ENCODE measurements at places on chromosomes 7 and 10. TPM values are rescaled to one million over a fixed set of nuclear protein-coding genes. Genes with fewer than 3 reads are reported as not detected.

The FRMD4A gene
- 8.6 TPM for total RNA-seq

- no peaks in the 10 kb centered on the region for H3K4me1 ChIP-seq
- H3K27me3 ChIP-seq: no peaks in the 10 kb centered on the region
- no peak overlapping the region for H3K4me3 ChIP-seq
- DNase-seq: no peak
Observed at GRCh38 chr7:33250421-33250871, 121.1 kb downstream of the BBS9 start.

The IFIT1B gene
- not detected for total RNA-seq

GRCh38 chr10:74282151-74282847 lies 131.3 kb downstream of the ADK start:
- no peaks in the 10 kb centered on the region for H3K36me3 ChIP-seq
- no peak overlapping the region for H3K4me3 ChIP-seq
- no peak for DNase-seq

The DNMBP gene
- total RNA-seq: 53.5 TPM

GRCh38 chr10:17426263-17426750 lies 28.1 kb downstream of the ST8SIA6 start:
- DNase-seq: no peak
- H3K4me3 ChIP-seq: no peak overlapping the region
- H3K27me3 ChIP-seq: no peaks in the 10 kb centered on the region
- H3K27ac ChIP-seq: no peak overlapping the region

DNA sequence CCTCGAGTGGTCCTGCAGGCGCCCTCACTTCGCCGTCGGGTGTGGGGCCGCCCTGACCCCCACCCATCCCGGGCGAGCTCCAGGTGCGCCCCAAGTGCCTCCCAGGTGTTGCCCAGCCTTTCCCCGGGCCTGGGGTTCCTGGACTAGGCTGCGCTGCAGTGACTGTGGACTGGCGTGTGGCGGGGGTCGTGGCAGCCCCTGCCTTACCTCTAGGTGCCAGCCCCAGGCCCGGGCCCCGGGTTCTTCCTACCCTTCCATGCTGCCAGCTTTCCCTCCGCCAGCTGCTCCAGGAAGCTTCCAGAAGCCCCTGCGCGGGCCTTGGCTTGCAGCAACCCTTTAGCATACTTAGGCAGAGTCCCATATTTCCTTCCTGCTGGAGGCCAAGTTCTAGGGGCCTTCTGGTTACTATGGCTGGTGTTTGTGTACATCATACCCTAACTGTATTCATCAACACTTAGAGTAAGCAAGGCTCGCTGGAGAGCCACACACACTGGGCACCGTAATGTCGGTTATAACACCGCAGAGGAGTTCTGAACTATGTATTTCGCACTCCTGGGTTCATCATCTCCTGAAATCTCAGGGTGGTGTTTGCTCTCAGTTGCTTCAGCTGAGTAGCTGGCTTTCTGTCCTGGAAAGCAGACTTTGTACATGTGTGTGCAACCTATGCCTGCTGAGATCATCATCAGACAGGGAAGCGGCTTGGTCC lies 471 bp downstream of the MGMT start:
- DNase-seq: peak; percentile 26
- no peaks in the 10 kb centered on the region for H3K27me3 ChIP-seq
- H3K4me1 ChIP-seq: peaks cover 4% of the 10 kb centered on the region
- H3K4me3 ChIP-seq: peak overlapping the region; percentile 78

DNA sequence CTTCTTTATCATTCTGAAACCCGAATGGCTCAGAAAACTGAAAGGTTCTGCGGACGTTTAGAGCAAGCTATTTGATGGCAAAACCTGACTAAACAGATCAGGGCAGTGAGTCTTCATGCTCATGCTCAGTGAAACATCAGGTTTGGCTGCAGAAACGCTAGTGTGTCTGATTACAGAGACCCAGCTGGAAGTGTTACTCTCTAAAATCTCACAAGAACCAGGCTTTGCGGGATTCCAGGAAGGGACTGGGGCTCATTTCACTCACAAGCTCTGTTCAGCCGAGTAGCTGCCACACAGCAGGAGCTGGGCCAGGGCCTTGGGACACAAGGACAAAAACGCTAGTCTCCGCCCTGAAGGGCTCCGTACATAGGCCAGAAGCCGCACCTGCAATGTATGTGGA lies 2.9 kb downstream of the PITRM1 start:
- no peak for DNase-seq
- H3K4me3 ChIP-seq: no peak overlapping the region
- H3K27ac ChIP-seq: no peak overlapping the region
- H3K36me3 ChIP-seq: peaks cover under 1% of the 10 kb centered on the region

DNA sequence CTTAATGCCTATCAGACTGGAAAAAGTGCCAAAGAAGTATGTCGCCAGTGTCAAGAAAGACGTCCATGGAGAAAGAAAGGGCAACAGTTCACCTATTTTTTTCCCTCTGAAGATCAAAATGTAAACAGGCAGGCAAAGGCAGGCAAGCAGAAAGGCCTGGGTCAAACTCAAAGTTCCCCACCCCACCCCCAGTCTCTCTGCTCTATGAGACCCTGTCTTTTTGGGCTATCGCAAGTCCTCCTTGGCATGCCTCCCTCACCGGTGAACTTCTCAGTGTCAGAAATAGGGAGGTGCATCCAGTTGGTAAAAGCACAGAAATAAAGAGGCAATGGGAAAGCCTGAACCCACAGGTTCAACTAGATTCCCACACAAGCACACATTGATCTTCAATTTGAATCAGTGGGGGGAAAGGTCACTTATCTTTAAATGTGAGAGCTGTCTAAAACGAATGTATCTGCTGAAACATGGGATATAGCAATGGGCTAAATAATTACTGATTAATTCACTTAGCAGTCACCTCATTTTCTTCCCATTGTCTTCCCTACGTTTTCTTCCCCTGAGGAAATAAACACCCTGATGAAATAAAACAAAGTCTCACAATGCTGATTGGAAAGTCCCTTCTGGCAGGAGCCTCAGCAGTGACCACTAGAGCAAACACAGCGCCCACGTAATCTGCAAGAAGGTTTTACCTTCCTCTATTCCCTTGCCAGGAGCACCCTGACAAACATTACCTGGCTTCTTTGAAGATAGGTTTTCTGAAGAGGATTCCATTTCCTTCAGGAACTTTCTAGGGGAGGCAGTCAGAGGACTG lies 31.1 kb downstream of the JAZF1 start:
- H3K27ac ChIP-seq: no peak overlapping the region
- no peaks in the 10 kb centered on the region for H3K27me3 ChIP-seq
- no peak overlapping the region for H3K4me3 ChIP-seq
- no peaks in the 10 kb centered on the region for H3K36me3 ChIP-seq
- no peak for DNase-seq

The NPTX2 gene
- 1.6 TPM for total RNA-seq

The OR2A12 gene
- not detected for total RNA-seq

- no peaks in the 10 kb centered on the region for H3K36me3 ChIP-seq
- peak overlapping the region; percentile 97 for H3K4me3 ChIP-seq
- peak overlapping the region; percentile 92 for H3K27ac ChIP-seq
- H3K4me1 ChIP-seq: no peaks in the 10 kb centered on the region
Observed at GRCh38 chr7:92133133-92133736, 1.0 kb downstream of the CYP51A1 start.

The ANXA8 gene
- total RNA-seq: not detected

The EIF3A gene
- 127 TPM for total RNA-seq

The MYL10 gene
- total RNA-seq: not detected

DNA sequence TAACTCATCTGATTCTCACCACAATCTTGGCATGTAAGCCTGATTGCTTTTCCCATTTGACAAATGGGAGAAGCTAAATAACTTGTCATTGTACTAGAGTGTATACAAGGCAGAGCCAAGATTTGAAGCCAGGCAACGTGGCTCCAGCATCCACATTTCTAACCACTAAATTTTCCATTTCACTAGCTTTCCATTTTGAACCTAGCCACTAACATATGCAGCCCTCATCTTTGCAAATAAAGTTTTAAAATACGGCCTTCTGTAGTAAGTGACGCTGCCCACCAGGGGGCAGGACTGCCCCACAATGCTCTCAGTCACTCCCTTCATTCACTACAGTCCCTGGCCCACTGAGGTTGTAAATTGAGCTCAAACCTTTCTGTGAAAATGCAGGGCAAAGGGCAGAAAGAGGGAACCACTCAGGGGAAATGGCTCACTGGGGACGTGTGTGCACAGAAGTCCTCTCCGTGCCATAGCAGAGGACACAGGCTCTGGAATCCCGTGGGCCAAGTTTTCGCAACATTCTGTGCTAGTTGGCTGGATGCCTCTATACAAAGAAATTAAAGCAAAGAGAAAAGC lies 315.7 kb downstream of the TNS3 start:
- no peaks in the 10 kb centered on the region for H3K36me3 ChIP-seq
- no peak overlapping the region for H3K4me3 ChIP-seq
- H3K27ac ChIP-seq: peak overlapping the region; percentile 69
- DNase-seq: peak; percentile 80
- no peaks in the 10 kb centered on the region for H3K4me1 ChIP-seq

The C7orf33 gene
- not detected for total RNA-seq

The DIP2C gene
- 11.2 TPM for total RNA-seq

The PARP12 gene
- total RNA-seq: 39.2 TPM

The PNLIPRP1 gene
- not detected for total RNA-seq

DNA sequence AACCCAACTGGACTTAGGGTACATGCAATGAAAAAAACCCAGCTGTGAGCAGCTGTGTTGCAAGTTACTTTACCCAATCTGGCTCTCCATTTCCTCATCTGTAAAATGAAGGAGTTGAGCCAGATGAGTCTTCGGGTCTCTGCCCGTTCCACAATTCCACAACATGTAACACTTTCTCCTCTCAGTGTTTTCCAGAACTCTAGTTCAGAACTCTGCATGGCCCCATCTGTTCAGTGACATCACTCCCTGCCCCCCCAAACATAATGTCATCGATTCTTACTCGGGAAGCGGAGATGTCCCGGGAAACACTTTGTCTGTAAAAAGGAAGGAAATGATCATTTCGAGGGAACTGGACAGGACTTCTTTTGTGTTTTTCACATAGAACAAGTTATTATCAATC lies 2.5 kb downstream of the SH3PXD2A start:
- H3K27me3 ChIP-seq: no peaks in the 10 kb centered on the region
- H3K4me3 ChIP-seq: peak overlapping the region; percentile 2

DNA sequence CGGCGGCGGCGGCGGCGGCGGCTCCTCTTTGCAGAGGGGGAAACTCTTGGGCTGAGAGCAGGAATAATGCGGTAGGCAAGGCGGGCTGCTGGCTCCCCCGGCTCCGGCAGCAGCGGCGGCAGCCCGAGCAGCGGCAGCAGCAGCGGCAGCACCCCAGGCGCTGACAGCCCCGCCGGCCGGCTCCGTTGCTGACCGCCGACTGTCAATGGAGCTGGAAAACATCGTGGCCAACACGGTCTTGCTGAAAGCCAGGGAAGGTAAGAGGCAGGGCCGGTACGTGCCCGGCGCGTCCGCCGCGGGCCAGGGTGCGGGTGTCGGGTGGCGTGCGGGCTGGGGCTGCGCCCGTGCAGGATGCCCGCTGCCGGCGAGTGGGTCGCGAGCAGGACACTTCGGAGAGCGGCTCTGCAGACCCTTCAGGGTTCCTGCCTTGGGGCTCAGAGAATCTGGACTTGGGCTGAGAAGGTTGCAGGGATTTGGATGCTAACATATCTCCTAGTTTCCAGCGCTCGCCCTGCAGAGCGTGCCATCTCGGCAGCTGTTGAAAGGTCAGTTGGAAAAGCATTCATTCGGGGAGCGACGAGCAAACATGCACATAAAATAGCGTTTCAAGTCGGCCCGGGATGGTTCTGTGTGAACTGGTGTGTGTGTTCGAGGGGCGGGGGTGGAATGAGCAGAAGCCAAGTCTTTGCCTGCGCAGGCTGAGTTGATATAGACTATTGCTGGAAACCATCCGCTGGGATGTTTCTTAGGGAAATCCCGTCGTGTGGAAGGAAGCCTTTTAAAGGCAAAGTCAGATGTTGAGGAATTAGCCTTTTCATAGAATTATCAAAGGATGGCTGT lies 562 bp downstream of the GRK5 start:
- peak; percentile 49 for DNase-seq
- H3K4me3 ChIP-seq: peak overlapping the region; percentile 58
- no peaks in the 10 kb centered on the region for H3K36me3 ChIP-seq
- no peaks in the 10 kb centered on the region for H3K4me1 ChIP-seq

The NSUN5 gene
- 17.3 TPM for total RNA-seq

DNA sequence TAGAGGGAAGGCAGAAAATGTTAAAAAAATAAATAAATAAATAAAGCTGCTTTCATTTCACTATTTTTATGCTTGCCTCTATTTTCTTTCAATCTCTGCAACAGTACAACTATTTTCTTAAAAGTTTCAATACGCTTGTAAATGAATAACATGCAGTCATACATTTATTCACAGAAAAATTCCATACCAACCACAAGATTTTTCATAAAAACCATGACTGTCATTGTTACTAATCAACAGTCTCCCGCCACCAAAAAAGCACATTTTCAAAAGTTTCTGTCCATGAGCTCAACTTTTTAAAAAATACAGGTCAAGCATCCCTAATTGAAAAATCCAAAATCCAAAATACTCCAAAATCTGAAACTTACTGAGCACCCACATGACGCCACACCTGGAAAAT lies 5.3 kb downstream of the PARD3 start:
- no peak overlapping the region for H3K4me3 ChIP-seq
- no peaks in the 10 kb centered on the region for H3K4me1 ChIP-seq
- no peak for DNase-seq
- H3K27me3 ChIP-seq: no peaks in the 10 kb centered on the region
- H3K27ac ChIP-seq: no peak overlapping the region

The TMEM130 gene
- 1.5 TPM for total RNA-seq

GRCh38 chr7:7221599-7222038 lies 39.3 kb downstream of the C1GALT1 start:
- no peak overlapping the region for H3K4me3 ChIP-seq
- no peak overlapping the region for H3K27ac ChIP-seq
- H3K27me3 ChIP-seq: no peaks in the 10 kb centered on the region

The SPDYE1 gene
- total RNA-seq: not detected

DNA sequence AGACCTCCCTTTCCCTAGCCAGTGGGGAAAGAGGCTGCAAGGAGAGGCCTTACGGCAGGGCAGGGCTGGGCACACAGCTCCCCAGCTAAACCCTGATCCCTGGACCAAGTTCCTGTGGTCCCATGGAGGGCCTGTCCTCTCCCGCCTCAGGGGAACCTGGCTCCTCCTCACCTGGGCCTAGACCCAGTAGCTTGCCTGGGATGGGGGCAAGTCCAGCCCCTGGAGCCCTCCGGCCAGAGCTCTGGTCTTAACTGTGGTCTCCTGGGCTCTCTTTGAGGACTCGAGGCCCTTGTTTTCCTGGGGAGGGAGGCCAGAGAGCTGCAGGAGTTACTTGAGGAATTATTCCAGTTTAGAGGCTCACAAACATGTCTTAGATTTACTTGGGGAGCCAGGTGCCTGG lies 1.5 kb downstream of the ZP3 start:
- H3K27ac ChIP-seq: no peak overlapping the region
- DNase-seq: no peak
- H3K4me3 ChIP-seq: no peak overlapping the region
- no peaks in the 10 kb centered on the region for H3K36me3 ChIP-seq
- H3K27me3 ChIP-seq: no peaks in the 10 kb centered on the region
- H3K4me1 ChIP-seq: no peaks in the 10 kb centered on the region
